ENCODE measurements at places on chromosomes 2 and 18. TPM values are rescaled to one million over a fixed set of nuclear protein-coding genes. Genes with fewer than 3 reads are reported as not detected.
A peak's percentile ranks its signal among the peaks of the same experiment; 100 is the strongest.

GRCh38 chr2:8684878-8685696, 3.2 kb downstream of the ID2 start:
- H3K36me3 ChIP-seq = peaks cover 5% of the 10 kb centered on the region
- H3K4me3 ChIP-seq = peak overlapping the region; percentile 66
- no peak overlapping the region for H3K27ac ChIP-seq
- DNase-seq = peak; percentile 75
- peaks cover 12% of the 10 kb centered on the region for H3K27me3 ChIP-seq
- no peaks in the 10 kb centered on the region for H3K4me1 ChIP-seq

DNA sequence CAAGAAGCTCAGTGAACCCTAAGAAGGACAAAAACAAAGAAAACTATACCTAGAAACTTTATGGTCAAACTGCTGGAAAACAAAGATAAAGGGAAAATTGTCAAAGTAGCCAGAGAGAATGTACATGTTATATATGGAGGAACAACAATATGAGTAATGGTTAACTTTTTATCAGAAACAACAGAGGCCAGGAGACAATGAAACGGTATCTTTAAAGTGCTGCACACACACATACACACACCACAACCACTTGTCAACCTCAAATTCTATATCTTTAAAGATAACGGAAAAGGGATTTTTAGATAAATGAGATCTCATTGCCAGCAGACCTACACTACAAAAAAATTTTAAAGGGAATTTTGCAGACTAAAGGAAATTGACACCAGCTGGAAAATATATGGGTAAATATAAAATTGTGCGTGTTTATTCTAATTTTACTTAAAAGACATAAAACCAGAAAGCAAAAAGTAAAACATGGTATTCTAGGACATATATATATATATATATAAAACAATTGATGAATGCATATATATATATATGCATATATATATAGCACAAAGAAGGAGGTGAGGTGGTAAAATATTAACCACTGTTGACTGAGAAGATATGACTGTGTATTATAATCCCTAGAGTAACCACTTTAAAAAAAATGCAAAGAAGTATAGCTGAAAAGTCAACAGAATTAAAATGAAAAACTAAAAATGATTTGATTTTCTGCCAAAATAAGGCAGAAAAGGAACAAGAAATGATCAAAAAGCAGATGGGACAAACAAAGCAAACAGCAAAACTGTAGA, 172.0 kb downstream of the SRBD1 start:
- H3K27me3 ChIP-seq = no peaks in the 10 kb centered on the region
- no peak overlapping the region for H3K27ac ChIP-seq
- H3K4me3 ChIP-seq = no peak overlapping the region
- DNase-seq = no peak
- H3K36me3 ChIP-seq = peaks cover 22% of the 10 kb centered on the region

- no peak overlapping the region for H3K27ac ChIP-seq
- no peaks in the 10 kb centered on the region for H3K27me3 ChIP-seq
- no peaks in the 10 kb centered on the region for H3K36me3 ChIP-seq
- no peak overlapping the region for H3K4me3 ChIP-seq
- DNase-seq = no peak
Observed at GRCh38 chr2:200455958-200456421, 53.9 kb downstream of the KCTD18 start.

DNA sequence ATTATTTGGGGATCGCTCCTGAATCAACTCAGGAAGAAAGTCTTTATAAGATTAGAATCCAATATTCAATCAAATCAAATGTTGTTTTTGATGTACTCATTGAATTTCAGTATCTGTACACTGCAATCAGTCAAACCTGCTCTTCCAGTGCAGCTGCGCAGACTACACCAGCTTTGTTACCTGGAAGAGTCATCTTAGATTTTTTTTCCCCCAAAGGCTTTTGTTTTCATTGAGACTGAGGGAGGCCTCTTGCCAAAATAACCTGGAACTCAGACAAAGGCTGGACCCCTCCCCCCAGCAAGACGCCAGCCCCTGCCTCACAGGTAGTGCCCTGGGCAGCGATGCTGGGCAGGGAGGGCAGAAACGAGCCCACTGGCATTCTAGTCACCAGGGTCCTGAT, 74.8 kb downstream of the ARHGEF4 start:
- H3K27me3 ChIP-seq = no peaks in the 10 kb centered on the region
- H3K27ac ChIP-seq = no peak overlapping the region
- no peak overlapping the region for H3K4me3 ChIP-seq
- DNase-seq = no peak
- no peaks in the 10 kb centered on the region for H3K4me1 ChIP-seq

- H3K4me1 ChIP-seq = no peaks in the 10 kb centered on the region
- DNase-seq = no peak
Observed at GRCh38 chr2:70199320-70199864, 8.6 kb upstream of the C2orf42 start.

- H3K27ac ChIP-seq = no peak overlapping the region
- no peak overlapping the region for H3K4me3 ChIP-seq
- no peaks in the 10 kb centered on the region for H3K27me3 ChIP-seq
Observed at GRCh38 chr2:5751873-5752482, 59.8 kb downstream of the SOX11 start.

- DNase-seq = no peak
- H3K27ac ChIP-seq = no peak overlapping the region
- H3K4me3 ChIP-seq = no peak overlapping the region
- H3K36me3 ChIP-seq = no peaks in the 10 kb centered on the region
- H3K27me3 ChIP-seq = no peaks in the 10 kb centered on the region
Observed at GRCh38 chr2:194003911-194004310, 1653.1 kb upstream of the SLC39A10 start.

Gene GPR39
- 0.50 TPM for total RNA-seq

GRCh38 chr18:21051620-21052019, 60.0 kb downstream of the ROCK1 start:
- no peak overlapping the region for H3K4me3 ChIP-seq
- H3K27ac ChIP-seq = no peak overlapping the region
- H3K36me3 ChIP-seq = peaks cover 3% of the 10 kb centered on the region
- no peak for DNase-seq

Gene NT5C1B
- not detected for total RNA-seq

Gene VPS4B
- total RNA-seq = 54.4 TPM

Gene SH3BP4
- total RNA-seq = 93.8 TPM

- no peaks in the 10 kb centered on the region for H3K36me3 ChIP-seq
- H3K27ac ChIP-seq = no peak overlapping the region
- DNase-seq = no peak
- no peak overlapping the region for H3K4me3 ChIP-seq
- H3K4me1 ChIP-seq = no peaks in the 10 kb centered on the region
- no peaks in the 10 kb centered on the region for H3K27me3 ChIP-seq
Observed at GRCh38 chr2:177051278-177051677, 161.3 kb upstream of the HNRNPA3 start.

Gene SFT2D3
- 4.7 TPM for total RNA-seq

Gene MROH2A
- not detected for total RNA-seq

- H3K4me3 ChIP-seq = no peak overlapping the region
- no peak for DNase-seq
- H3K4me1 ChIP-seq = no peaks in the 10 kb centered on the region
- no peak overlapping the region for H3K27ac ChIP-seq
Observed at GRCh38 chr18:567122-567521, 13.1 kb upstream of the CETN1 start.

Gene TRIM43
- not detected for total RNA-seq

GRCh38 chr2:230793572-230794359, 71.0 kb upstream of the ITM2C start:
- H3K27ac ChIP-seq = no peak overlapping the region
- no peak for DNase-seq
- no peak overlapping the region for H3K4me3 ChIP-seq
- H3K36me3 ChIP-seq = peaks cover 48% of the 10 kb centered on the region
- H3K4me1 ChIP-seq = peaks cover 2% of the 10 kb centered on the region

Gene CXCR2
- total RNA-seq = 0.83 TPM

Gene CCBE1
- total RNA-seq = 0.46 TPM

DNA sequence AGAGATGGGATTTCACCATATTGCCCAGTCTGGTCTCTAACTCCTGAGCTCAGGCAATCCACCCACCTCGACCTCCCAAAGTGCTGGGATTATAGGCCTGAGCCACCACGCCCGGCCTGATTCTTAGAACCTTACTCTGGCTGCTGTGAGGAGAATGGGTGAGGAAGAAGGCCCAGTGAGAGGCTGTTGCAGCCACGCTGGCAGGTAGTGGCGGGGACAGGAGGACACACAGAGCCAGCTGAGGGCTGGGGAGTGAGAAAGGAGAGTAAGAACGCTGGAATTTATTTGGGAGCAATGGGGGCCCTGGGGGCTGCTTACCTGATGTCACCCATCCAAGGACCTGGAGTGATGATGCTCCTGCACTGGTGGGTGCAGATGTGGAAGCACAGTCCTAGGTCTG, 153.8 kb upstream of the SIX3 start:
- peaks cover 3% of the 10 kb centered on the region for H3K4me1 ChIP-seq
- DNase-seq = no peak
- no peak overlapping the region for H3K4me3 ChIP-seq
- no peaks in the 10 kb centered on the region for H3K27me3 ChIP-seq
- H3K36me3 ChIP-seq = peaks cover 11% of the 10 kb centered on the region

Gene C1QL2
- 0.81 TPM for total RNA-seq

GRCh38 chr2:121295911-121296650, 11.1 kb upstream of the TFCP2L1 start:
- no peak overlapping the region for H3K27ac ChIP-seq
- no peak for DNase-seq
- no peaks in the 10 kb centered on the region for H3K4me1 ChIP-seq
- no peaks in the 10 kb centered on the region for H3K36me3 ChIP-seq
- H3K27me3 ChIP-seq = no peaks in the 10 kb centered on the region

DNA sequence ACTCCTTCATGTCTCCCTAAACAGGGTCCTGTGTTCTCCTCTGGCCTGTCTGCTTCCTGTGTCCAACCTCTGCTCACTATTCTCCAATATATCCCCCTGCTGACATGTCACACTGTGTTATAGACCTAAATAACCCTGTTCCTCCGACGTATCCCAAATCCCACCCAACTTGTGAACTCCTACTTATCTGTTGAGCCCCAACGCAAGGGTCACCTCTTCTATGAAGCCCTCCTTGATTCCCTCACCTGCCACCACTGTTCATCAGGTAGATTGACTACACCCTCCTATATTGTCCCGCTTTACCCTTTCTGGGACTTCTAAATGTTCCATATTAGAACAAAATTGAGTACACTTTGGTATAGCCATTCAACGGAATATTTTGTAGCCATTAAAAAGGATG, 42.1 kb downstream of the PCARE start:
- no peaks in the 10 kb centered on the region for H3K4me1 ChIP-seq
- no peak overlapping the region for H3K4me3 ChIP-seq
- H3K27ac ChIP-seq = no peak overlapping the region
- no peaks in the 10 kb centered on the region for H3K27me3 ChIP-seq
- no peak for DNase-seq
- no peaks in the 10 kb centered on the region for H3K36me3 ChIP-seq

GRCh38 chr18:45666006-45666405, 50.7 kb downstream of the SLC14A2 start:
- peaks cover 11% of the 10 kb centered on the region for H3K4me1 ChIP-seq
- H3K36me3 ChIP-seq = no peaks in the 10 kb centered on the region
- no peak overlapping the region for H3K27ac ChIP-seq
- H3K4me3 ChIP-seq = no peak overlapping the region
- DNase-seq = no peak

DNA sequence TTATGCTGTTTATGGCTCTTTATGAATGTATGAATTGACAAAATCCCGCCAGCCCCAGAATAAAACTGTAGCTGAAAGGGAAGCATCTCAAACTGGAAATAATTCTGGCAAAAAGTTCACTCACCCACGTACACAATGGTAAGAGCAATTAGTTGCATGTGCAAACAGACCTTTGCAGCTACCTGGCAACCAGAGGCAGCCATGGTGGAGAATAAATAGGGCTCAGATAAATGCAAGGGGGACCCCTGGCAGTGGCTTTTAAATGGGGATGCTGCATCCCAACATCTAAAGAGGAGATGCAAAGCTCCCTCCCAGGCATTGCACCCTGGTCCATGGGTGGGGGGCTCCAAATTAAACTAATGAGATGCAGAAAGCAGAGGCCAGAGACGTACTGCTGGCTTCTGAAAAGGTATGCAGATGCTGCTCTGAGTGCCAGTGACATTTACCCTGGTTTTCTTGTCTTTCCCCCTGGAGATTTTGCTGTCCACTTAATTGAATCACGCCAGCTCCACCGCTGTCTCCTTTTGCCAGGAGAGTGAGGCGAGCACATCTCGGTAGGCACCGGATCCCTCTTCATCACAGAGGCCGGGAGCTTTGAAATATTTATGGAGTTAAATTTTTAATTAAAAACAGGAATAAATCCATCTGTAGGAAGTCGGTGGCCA, 126.6 kb upstream of the NRP2 start:
- H3K36me3 ChIP-seq = no peaks in the 10 kb centered on the region
- H3K4me1 ChIP-seq = peaks cover 4% of the 10 kb centered on the region

Gene WNT10A
- total RNA-seq = not detected

Gene TRAPPC8
- 40.4 TPM for total RNA-seq

GRCh38 chr2:197238043-197238365, 72.6 kb downstream of the ANKRD44 start:
- no peak for DNase-seq
- H3K27ac ChIP-seq = no peak overlapping the region
- no peaks in the 10 kb centered on the region for H3K27me3 ChIP-seq
- H3K36me3 ChIP-seq = no peaks in the 10 kb centered on the region
- H3K4me1 ChIP-seq = no peaks in the 10 kb centered on the region
- H3K4me3 ChIP-seq = no peak overlapping the region

GRCh38 chr2:160522951-160523710, 29.5 kb upstream of the RBMS1 start:
- H3K36me3 ChIP-seq = no peaks in the 10 kb centered on the region
- H3K27ac ChIP-seq = no peak overlapping the region
- H3K27me3 ChIP-seq = no peaks in the 10 kb centered on the region
- H3K4me1 ChIP-seq = no peaks in the 10 kb centered on the region
- DNase-seq = no peak

Gene LDLRAD4
- 1.8 TPM for total RNA-seq

Gene POTEI
- total RNA-seq = 1.2 TPM

Gene TTR
- not detected for total RNA-seq

GRCh38 chr2:129336276-129336675, 643.2 kb upstream of the RAB6C start:
- H3K27me3 ChIP-seq = no peaks in the 10 kb centered on the region
- no peak overlapping the region for H3K27ac ChIP-seq
- no peaks in the 10 kb centered on the region for H3K4me1 ChIP-seq
- no peak for DNase-seq
- no peak overlapping the region for H3K4me3 ChIP-seq

Gene GAREM1
- 5.2 TPM for total RNA-seq

Gene STARD6
- total RNA-seq = not detected

- H3K4me1 ChIP-seq = no peaks in the 10 kb centered on the region
- DNase-seq = no peak
- H3K27ac ChIP-seq = no peak overlapping the region
- no peaks in the 10 kb centered on the region for H3K36me3 ChIP-seq
- H3K27me3 ChIP-seq = no peaks in the 10 kb centered on the region
Observed at GRCh38 chr2:143142598-143142997, 13.4 kb downstream of the ARHGAP15 start.

Gene C2orf78
- total RNA-seq = 0.09 TPM

DNA sequence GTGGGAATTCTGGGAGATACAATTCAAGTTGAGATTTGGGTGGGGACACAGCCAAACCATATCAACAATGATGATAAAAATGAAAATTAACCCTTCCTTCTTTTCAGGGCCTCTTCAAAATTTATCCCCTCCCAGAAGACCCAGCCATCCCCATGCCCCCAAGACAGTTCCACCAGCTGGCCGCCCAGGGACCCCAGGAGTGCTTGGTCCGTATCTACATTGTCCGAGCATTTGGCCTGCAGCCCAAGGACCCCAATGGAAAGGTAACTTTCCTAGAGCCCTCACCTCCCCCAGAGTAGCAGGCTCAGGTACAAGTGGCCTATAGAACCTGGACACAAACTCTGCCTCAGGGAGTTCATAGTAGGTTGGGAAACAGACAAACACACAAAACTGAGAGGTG, 205.4 kb downstream of the DYSF start:
- no peak overlapping the region for H3K27ac ChIP-seq
- DNase-seq = no peak
- peaks cover 17% of the 10 kb centered on the region for H3K36me3 ChIP-seq
